ENCODE measurements at places on chromosomes 16 and 17.

GRCh38 chr17:64399071-64399766, 8.6 kb upstream of the PECAM1 start:
- no peak for DNase-seq

DNA sequence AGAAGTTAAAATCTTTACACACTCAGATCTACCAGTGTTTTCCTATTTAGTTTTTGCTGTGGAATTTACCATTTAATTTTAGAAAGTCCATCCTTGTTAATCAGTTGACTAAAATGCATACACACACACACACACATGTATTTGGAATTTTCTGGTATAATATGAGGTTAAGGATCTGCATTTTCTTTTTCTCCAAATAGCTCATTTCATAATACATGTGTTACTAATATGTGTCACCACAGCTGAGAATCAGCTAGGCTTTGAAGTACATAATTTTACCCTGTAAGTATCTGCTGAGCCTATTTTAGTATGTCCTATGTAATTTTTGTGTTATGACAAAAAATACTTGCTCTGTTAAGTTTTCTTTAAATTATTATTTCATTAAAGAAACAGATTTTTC, 143.2 kb downstream of the PHKB start:
- no peak for DNase-seq

DNA sequence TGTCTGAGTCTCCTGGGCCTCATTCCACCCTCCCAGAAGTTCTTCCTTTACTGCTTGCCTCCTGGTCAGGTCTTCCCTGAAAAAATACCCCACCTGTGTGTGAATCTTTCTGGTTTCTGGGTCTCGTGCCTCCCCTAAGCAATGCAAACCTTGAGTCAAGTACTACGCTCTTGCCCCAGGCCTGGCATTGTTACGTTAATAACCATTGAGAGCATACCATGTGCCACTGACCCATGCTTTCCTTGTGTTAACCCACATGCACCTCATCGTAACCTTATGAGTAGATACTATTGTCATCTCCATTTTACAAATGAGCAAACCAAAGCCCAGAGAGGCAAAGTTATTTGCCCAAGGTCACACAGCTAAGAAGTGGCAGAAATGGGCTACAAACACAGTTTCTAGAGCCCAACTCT, 25.4 kb upstream of the TOB1 start:
- no peak for DNase-seq

DNA sequence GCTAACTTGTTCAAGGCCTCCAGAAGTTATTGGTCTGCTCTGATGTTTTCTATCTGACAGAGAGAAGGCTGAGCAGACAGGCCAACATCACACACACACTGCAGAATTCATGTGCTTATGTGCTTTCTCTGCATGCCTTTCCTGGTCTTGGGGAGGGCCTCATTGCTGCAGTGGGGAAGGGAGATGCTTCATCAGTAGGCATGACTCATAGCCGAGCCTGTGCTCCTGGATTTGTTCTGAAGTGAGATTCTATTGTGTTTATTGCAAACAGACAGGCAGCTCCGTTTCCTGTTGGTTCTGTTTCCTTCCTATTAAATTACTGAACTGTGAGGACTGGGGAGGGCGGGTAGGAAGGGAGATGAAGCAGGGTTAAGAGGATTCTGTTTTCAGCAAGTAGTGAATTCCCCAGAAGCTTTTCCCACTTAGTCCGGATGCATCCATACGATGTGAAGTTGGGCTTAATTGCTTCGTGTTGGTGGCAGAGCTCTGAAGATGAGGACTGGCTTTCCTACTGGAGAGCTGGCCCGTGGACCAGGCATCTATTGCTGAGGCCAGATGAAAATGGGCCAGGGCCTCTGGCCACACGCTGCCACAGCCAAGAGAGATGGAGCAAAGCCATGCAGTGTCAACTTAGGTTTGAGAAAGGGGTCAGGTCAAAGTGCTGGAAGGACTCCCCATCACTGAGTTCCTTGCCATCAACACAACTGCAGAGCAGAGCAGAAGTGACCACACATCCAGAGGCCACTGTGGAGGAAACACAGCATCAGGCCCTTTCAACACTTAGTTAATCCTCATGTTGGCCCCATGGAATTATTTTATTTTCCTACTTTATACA, 179.3 kb downstream of the UTP18 start:
- no peak for DNase-seq

DNA sequence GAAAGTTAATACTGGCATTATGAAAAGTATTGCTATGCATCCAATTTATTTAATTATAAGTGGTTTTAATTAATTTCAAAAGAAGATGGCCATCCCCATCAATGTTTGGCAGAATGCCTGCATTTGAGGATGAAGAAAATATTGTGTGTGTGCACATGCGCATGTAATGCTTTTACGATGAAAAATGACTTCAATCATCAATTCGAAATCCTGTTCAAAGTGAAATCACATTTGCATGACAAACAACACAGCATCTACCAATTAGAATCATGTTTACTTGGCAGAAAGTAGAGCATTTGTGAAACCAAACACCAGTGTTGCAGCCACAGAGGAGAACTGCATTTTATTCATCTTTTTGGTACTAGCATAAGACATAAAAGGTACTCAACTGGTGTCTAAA, 191.9 kb upstream of the PIRT start:
- no peak for DNase-seq

DNA sequence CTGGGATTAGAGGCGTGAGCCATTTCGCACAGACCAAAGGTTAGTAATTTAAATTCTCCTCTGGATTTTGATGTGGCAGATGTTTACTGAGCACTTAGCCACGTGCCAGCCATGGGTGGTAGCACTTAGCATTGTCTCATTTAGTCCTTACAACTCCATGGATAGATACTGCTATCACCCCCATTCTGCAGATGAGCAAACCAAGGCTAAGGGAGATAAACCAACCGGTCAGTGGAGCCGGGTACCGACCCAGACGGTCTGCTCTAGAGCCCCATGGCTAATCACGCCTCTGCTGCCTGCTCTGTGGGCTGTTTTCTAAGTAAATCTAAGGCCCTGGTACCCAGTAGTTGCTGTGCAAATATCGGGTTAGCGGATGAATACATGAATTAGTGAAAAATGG, 12.6 kb upstream of the ADGRG1 start:
- no peak for DNase-seq

DNA sequence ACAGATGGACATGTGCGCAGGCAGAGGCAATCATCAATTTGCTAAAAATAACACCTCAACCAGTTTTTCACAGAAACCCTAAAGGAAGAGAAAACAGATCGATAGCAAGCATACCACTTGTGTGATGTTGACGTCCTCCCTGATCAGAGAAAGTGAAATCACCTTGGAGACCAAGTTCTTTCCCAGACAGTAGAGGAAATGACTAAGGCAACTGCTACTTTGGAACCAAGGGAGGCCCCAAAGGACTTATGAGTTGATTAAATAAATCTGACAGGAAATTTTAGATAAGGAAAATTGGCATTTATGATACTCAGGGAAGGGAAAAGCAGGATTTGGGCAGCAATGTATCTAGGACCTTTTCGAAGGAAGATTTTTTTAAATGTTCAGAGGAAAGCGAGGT, 267.1 kb upstream of the ASIC2 start:
- no peak for DNase-seq

DNA sequence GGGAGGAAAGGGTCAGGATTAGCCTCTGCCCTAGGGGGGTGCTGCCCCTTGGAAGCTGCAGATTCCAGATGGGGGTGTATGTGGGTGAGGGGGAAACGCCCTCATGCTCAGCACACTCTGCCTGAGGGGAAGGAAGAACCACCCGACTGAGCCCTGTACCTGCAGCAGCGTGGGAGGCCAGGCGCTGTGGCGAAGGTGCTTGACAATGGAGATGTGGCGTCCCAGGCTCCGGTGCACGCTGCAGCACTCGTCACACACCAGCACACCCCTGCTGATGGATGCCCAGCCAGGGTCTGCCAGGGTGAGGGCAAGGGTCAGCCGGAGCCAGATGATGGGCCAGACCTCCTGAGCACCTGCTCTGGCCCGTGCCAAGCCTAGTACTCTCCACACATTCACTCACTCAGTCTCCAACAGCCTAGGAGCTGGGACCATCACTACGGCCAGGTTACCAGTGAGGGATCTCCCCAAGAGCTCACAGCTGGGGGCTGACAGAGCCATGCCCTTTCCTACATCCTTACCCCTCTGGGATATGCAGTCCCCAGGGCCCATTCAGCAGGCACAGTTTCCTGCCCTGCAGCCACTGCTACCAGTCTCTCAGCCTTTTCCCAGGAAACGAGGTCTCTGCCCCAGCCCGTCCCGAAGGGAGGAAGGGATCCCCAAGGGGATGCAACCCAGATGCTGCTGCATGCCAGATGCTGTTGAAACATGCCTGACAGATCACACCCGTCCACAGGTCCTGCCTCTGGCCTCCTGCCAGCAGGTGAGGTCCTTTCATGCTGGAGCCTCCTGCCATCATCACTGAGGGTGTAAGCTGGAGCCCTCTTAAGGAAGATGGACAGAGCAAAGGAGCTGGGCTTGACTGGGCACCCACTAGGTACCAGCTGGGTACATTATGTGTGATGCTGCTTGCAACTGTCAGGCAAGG, 5.9 kb downstream of the GIT1 start:
- no peak for DNase-seq

GRCh38 chr17:17252149-17252661, 15.2 kb upstream of the FLCN start:
- DNase-seq: no peak

GRCh38 chr17:28244446-28244845, 74.6 kb upstream of the TMEM97 start:
- no peak for DNase-seq

- DNase-seq: no peak
Measured at GRCh38 chr17:4472286-4472685, 26.4 kb upstream of the SPNS2 start.

- no peak for DNase-seq
Measured at GRCh38 chr16:17205279-17206211, 265.2 kb downstream of the XYLT1 start.

DNA sequence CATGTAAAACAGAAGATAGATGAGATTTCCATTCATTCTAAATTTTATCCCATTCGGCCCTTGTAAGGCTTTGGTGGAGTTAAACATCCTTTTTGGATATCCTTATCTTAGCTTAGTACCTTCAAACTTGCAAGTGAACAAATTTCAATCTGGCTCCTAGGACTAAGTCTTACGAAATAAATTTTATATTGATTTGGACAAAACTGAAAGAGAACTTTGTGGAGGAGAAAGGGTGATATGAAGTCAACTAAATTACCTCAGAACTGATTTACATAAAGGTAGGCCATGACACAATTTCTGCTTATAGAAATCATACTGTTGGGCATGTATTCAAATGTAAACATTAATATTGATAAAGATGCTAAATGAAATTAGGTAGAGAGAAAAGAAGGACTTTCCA, 175.3 kb upstream of the C17orf78 start:
- no peak for DNase-seq

DNA sequence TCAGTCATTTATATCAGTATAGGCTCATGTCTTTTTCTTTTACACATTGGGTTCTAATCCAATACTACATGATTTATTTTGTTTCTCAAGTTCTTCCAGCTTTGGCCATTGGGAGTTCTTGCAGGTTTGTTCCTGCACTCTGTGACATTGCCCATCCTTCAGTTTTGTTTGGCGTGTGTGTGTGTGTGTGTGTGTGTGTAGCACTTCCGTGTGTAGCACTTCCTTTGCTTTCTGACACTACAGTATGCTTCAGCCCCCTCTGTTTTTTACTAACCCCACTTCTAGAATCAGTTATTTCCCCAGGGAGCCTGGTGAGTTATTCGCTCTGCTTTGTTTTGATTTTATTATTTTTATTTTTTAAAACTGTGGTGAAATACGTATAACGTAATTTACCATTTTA, 75.6 kb upstream of the LGALS9 start:
- no peak for DNase-seq

DNA sequence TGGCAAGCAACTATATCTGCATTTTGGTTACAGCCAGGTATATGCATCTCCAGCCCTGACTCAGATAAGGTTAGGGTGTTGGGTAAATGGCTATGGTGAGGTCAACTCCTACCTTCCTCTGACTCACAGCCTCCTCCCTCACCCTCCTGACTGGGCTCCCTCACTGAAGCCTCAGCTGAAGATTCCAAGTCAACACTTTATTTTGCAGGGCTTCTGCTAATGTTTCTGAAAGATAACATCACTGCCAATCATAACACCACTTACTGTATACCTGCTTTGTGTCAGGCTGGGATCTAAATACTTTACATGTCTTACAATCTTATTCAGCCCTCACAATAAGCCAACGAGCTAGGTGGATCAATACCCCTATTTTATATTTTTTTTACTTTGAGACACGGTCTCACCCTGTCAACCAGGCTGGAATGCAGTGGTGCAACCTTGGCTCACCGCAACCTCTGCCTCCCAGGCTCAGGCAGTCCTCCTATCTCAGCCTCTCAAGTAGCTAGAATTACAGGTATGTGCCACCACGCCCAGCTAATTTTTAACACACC, 47.8 kb upstream of the GCSH start:
- DNase-seq: no peak

DNA sequence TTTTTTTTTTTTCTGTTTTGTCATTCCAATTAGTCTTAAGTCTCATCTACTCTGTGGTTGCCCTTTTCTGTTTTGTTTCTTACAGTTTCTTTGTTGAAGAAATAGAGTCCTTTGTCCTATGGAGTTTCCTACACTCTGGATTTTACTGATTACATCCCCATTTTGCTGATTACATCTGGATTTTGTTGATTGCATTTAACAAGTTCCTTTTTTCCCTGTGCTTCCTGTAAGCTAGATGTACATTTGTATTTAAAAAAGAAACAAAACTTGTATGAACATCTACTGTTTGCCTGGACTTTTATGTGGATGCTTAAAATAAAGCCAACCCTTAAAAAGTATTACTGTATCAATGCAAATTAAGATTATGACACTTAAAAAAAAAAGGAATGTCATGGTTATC, 147.6 kb downstream of the CHD9 start:
- no peak for DNase-seq

GRCh38 chr16:4110680-4111079, 5.6 kb downstream of the ADCY9 start:
- no peak for DNase-seq

- DNase-seq: no peak
Measured at GRCh38 chr17:17566896-17567513, 24.5 kb downstream of the PEMT start.

DNA sequence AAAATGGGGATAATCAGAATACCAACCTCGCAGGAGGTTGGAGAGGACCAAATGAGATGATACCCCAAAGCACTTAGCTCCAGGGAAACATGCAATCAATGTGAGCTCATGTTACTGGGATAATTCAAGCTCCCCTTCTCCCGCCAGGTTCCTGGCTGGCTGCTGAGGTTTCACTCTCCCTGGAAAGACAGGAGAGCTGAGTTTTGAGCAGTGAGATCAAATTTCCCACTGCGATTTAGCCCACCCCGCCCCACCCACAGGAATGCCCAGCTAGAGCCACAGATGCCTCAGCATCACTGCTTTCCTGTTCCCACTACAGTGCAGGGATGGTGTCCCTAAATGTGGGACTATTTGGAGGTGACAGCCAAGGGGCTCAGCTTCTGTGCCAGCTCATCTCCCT, 56.7 kb downstream of the ZNF423 start:
- no peak for DNase-seq

Measured in activated CD8-positive, alpha-beta memory T cell treated with anti-CD3 and anti-CD28 coated beads, Interleukin-2, amount 50 U/mL, for 4 hours (primary cell).